Suprapubic skin (tissue), 4 donors: ENCODE measurements at places on chromosomes 3 and 15.

DNA sequence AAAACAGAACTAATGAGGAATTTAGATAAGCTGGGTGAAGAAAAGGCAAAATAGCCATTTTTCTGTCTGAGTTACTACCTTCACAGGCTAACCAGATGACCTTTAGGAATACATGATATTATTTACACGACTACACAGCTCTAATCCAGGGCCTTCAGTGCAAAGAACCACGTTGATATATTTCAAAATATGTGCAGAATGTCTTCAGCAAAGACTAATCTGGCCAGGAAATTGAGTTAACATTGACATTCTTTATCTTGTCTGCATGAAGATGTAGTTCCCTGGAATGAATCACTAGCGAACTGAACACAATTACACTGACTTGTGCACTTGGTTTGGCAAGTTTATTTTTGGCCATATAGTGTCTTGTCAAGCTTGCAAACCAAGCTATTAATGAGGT is 41.5 kb downstream of the PDHB start:
- no peaks in the 10 kb centered on the region for H3K27me3 ChIP-seq
- no peak overlapping the region for H3K27ac ChIP-seq
- peaks cover 27% of the 10 kb centered on the region for H3K36me3 ChIP-seq
- peaks cover 12% of the 10 kb centered on the region for H3K4me1 ChIP-seq

DNA sequence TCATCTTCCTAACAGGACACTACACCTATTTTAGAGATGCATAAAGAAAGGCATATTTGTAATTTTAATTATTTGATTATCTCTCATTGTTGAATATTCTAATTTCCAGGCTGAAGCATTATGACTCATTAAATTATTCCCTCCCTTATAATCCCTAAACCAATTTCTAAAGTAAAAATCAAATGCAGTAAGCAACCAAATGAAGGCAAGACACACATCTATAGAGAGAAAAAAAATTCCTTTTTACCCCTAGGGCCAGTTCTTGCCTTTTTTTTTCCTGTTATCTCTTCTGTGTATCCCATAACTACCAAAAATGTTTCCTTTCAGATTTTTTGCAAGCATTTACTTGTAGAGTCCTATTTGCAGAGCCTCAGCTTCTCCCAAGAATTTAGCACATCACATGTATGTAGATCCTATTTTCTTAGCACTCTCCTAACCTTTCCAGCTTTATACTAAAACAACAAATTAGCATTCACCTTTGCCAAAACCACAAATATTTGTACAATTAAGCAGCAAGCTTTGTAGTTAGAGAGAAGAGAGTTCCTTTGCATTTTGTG is 177.9 kb downstream of the SATB1 start:
- H3K27me3 ChIP-seq, result no peaks in the 10 kb centered on the region
- H3K4me1 ChIP-seq, result peaks cover 3% of the 10 kb centered on the region
- H3K27ac ChIP-seq, result no peak overlapping the region
- H3K4me3 ChIP-seq, result no peak overlapping the region

GRCh38 chr3:9180764-9181117 is 68.7 kb downstream of the SRGAP3 start:
- peaks cover 28% of the 10 kb centered on the region for H3K4me1 ChIP-seq
- peak overlapping the region; percentile 19 for H3K4me3 ChIP-seq
- no peaks in the 10 kb centered on the region for H3K36me3 ChIP-seq
- DNase-seq, result no peak

GRCh38 chr15:77650265-77650664 is 17.6 kb upstream of the LINGO1 start:
- H3K4me3 ChIP-seq, result no peak overlapping the region
- H3K27me3 ChIP-seq, result peaks cover 23% of the 10 kb centered on the region
- H3K36me3 ChIP-seq, result no peaks in the 10 kb centered on the region
- no peak for DNase-seq
- H3K4me1 ChIP-seq, result no peaks in the 10 kb centered on the region

- no peak overlapping the region for H3K4me3 ChIP-seq
- peaks cover 71% of the 10 kb centered on the region for H3K4me1 ChIP-seq
- DNase-seq, result peak; percentile 83
- H3K36me3 ChIP-seq, result peaks cover 22% of the 10 kb centered on the region
Observed at GRCh38 chr3:45987368-45988291, 8.0 kb downstream of the FYCO1 start.

DNA sequence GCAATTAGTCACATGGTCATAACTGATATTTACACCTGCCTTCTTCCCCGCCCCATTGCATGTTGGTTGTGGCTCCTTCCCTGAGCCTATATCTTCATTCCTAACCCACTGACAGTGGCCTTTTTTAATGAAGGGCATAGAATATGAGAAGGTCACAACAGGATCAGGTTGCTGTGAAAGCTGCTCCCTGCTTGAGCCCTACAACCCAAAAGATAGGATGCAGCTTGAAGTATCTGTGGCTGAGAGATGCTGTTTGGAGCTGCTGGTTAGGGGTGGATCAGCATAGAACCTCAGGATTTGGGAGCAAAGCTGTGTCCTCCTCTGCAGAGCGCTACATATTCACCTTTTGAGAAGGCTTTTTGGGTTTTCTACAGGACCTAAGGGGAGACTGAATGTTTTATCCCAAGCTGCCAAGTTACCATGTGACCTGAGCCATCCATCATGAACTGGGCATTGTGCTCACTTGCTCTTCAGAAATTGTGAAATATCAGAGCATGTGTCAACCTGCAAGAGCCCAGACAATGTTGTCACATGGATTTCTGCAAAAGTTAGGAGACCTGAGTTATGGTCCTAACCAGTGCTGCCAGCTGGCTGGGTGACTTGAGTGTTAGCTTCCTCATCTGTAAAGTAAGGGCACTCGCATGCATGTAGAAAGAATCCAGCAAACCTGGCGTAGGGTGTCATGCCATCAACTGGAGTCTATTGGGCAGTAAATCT is 49.8 kb upstream of the ARL8B start:
- no peak overlapping the region for H3K4me3 ChIP-seq
- peak; percentile 68 for DNase-seq
- peak overlapping the region; percentile 50 for H3K27ac ChIP-seq
- no peaks in the 10 kb centered on the region for H3K36me3 ChIP-seq
- no peaks in the 10 kb centered on the region for H3K27me3 ChIP-seq
- peaks cover 22% of the 10 kb centered on the region for H3K4me1 ChIP-seq

DNA sequence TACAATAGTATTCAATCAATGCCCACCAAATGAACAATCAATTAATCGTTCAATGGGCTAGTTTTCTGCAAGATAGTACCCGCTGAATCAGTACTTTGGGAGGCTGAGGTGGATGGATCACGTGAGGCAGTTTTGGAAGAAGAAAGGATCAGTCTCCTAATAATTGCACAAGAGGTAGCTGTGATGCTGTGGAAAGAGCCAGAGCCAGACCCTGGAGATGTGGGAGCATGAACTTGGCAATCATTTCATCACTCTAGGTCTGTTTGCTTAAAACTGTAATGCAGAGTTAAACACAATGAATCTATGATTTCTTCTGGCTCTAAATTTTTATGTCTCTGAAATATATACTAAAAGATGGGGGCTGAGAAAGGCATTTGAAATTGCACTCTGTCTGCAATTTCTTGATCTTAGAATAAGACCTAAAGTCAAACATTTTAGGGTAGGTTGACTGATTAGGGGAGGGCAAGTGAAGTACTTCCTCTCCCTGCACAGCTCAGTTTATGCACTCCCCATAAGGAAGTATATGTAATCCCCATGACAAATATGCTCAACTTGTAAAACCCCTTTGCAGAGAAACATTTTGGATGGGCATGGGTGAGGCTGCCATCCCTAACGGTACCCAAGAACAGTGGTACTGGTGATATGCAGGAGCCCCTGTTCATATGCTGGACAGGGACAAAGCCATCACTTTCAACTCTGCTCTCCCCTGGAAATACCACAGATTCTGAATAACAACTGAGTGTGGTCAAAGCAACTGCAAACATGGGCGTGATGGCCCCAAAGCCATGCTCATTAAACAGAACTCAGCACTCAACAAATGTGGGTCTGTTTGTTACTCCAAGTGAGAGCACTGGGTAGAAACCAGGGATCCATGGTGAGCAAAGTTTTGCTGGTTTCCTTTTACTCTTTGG is 28.6 kb upstream of the SPATA12 start:
- H3K4me1 ChIP-seq, result no peaks in the 10 kb centered on the region
- no peaks in the 10 kb centered on the region for H3K27me3 ChIP-seq
- H3K4me3 ChIP-seq, result no peak overlapping the region
- DNase-seq, result no peak
- peaks cover 12% of the 10 kb centered on the region for H3K36me3 ChIP-seq

DNA sequence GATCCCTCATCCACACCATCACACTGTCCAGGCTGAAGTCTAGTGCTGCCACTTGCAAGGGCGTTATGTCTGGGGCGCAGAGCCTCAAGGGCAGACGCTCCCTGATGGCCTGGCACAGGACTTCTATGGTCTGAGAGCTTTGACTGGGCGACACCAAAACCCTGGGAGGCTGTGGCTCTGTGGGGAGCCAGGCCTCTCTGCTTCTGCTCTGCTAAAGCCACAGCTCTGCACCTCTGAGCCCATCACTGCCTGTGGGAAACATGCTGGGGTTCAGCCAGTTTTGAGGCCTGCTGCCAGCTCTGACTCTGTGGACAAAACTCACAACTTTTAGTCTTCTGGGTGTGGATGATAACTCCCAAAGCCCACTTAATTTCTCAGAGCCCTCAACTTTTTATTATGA is 6.3 kb upstream of the LCTL start:
- DNase-seq, result peak; percentile 24
- no peaks in the 10 kb centered on the region for H3K36me3 ChIP-seq
- H3K4me3 ChIP-seq, result no peak overlapping the region
- H3K4me1 ChIP-seq, result no peaks in the 10 kb centered on the region
- H3K27ac ChIP-seq, result no peak overlapping the region

GRCh38 chr3:129549006-129549800 is 6.2 kb downstream of the H1-8 start:
- no peaks in the 10 kb centered on the region for H3K36me3 ChIP-seq
- no peak for DNase-seq
- no peak overlapping the region for H3K27ac ChIP-seq
- no peak overlapping the region for H3K4me3 ChIP-seq

- no peak for DNase-seq
- H3K4me1 ChIP-seq, result peaks cover 17% of the 10 kb centered on the region
- no peaks in the 10 kb centered on the region for H3K36me3 ChIP-seq
- H3K27me3 ChIP-seq, result no peaks in the 10 kb centered on the region
- no peak overlapping the region for H3K27ac ChIP-seq
- H3K4me3 ChIP-seq, result no peak overlapping the region
Observed at GRCh38 chr15:67843571-67844387, 3.9 kb upstream of the RNU6-1 start.

DNA sequence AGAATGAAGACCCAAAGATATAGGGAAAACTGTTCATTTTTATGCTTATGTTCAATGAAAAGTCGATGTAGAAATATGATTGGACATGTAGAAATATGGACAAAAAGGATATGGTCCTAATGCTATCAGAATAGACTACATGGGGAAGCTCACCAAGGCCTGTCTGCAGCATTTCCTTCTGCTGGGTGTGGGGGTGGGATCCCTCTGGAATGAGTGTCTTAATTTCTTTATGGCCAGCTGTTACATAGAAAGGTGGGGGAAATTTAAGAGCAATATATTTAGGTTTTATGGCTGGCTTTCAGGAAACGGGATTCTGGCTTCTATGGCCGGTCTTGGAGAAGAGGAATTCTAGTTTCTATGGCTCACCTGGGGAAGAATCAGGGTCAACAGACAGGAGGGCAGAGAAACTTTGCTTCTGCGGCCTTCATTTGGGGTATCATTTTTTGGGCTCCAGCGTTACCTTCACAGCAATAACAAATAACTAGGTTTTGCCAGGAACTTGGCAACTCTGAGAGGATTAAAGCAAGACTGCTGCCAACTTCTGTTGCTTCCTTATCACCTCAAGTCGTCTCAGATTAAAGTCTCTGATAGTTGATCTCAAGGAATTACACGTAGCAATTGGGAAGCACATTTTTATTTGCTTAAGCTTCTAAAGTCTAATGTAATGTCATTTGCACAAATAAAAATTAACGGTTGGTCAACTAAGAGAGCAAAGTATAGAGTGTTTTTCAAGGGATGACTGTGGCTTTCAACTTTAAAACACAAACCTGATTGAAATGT is 57.0 kb upstream of the GATM start:
- no peak overlapping the region for H3K27ac ChIP-seq
- peaks cover 4% of the 10 kb centered on the region for H3K4me1 ChIP-seq
- DNase-seq, result no peak
- H3K36me3 ChIP-seq, result no peaks in the 10 kb centered on the region
- no peaks in the 10 kb centered on the region for H3K27me3 ChIP-seq
- H3K4me3 ChIP-seq, result no peak overlapping the region
